ENCODE measurements at places on chromosomes 1 and 21.

DNA sequence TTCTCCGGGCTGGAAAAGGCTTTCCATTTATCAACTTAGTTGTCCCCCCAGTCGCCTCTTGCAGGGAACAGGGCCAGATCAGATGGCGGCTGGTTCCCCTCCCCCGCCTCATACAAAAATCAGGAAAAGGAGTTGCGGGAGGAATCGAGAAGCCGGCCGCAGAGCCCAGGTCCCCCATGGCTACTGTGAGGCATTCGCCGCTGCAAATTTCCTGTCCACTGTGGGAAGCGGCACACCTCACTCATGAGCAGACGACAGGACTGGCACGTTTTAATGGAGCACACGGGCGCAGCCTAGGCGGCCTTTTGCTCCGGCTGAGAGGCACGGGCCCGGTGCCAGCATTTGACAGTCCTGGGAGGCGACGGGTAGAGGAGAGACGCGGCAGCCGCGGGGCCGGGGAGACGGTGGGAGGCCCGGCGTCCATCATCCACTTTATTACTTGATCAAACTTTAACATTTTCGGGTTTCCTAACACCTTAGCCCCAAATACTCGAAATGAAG lies 1.1 kb downstream of the GNG4 start:
- DNase-seq, result no peak

DNA sequence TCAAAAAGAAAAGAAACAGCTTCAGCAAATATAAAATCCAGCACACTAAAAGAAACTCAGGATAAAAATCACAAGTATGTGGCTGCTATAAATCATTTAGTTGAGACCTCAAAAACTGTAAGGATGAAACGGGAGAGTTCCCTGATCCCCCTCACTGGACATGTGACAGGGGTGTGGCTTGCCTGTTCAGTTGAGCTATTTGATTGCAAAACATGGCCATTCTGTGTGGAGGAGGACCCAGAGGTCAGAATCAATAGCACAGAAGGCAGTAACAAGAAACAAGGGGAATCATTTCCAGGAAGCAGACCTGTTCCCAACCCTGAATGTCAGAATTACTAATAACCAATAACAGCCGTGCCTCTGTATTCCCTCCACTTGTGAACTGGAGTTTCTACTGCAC lies 27.9 kb downstream of the RBM11 start:
- no peak for DNase-seq

- no peak for DNase-seq
These were observed 14.3 kb downstream of the RCC1 start for GRCh38 chr1:28519946-28520725.

DNA sequence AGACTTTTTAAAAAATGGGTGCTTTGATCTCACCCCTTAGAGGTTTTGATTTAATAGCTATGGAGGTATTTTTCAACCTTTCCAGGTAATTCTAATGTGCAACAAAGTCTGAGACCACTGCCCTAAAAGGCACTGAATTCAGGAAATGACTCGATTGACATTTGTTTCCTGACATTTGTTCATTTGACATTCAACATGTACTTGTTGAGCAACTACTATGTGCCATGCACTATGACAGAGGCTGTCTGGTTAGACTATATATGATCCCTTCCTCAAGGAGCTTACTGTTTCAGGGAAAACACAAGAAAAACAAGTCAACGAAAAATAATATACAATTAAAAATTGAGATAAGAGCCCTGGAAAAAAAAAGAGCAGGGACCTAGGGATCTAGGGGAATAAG lies 25.6 kb upstream of the AVPR1B start:
- no peak for DNase-seq

- DNase-seq, result no peak
These were observed 589.9 kb downstream of the MATN1 start for GRCh38 chr1:30133414-30134055.

- DNase-seq, result no peak
These were observed 15.6 kb upstream of the CHIA start for GRCh38 chr1:111275079-111275478.

DNA sequence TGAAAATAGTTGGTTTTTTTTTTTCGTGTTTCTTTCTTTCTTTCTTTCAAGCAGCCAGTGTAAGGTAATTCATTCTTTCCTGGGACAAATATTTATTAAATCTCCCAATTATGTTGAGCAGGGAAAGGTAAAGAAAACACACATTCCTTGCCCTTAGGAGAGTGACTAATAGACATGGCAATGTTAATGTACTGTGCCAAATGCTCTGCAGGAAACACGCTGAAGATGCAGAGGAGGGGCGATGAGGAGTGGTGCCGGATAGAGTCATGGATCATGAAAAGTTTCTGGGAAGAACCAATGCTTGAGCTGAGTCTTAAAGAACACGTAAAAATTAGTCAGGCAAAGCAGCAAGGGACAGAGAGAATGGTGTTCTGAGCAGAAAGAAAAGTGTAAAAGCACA lies 199.2 kb downstream of the DNM3 start:
- no peak for DNase-seq

GRCh38 chr1:198283222-198283621 lies 126.4 kb downstream of the NEK7 start:
- no peak for DNase-seq

DNA sequence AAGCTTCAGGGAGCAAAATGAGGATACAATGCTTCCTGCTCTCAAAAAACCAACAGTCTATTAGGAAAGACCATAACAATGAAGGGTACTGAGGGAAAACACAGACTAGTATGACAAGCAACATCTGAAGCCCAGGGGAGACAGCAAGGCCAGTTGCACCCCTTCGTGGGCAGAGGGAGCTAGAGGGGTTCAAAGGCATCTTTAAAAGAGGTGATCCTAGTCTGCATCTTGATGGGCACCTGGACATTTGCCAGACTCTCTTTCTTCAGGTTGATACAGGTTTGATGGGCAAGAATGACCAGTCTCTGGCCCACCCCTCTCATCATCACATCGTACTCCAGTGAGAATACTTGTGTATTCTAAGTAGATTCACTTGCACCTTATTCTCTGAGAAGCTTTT lies 177.7 kb downstream of the VAV3 start:
- no peak for DNase-seq

- no peak for DNase-seq
These were observed 624.3 kb upstream of the BRINP3 start for GRCh38 chr1:191101960-191102359.

- no peak for DNase-seq
These were observed 8.2 kb downstream of the HCRTR1 start for GRCh38 chr1:31625561-31626222.

GRCh38 chr1:54053745-54054437 lies 483 bp downstream of the TCEANC2 start:
- no peak for DNase-seq

DNA sequence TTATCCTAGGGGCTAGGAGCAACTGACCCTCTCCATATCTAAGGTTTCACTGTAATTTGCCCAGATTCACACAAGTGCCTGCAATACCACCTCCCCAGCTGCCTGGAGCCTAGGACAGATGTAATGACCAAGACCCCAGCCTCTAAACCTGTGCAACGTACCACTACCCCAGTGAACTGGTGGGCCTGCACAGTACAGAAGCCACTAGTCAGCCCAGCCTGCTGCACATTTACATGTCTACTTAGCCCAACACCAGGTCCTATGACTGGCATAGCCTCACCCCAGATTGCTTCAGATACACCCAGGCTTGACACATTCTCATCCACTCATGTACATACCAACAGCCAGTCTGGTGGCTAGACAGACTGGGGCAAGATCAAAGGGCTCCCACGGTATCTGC lies 1336.6 kb downstream of the BRINP3 start:
- DNase-seq, result no peak

DNA sequence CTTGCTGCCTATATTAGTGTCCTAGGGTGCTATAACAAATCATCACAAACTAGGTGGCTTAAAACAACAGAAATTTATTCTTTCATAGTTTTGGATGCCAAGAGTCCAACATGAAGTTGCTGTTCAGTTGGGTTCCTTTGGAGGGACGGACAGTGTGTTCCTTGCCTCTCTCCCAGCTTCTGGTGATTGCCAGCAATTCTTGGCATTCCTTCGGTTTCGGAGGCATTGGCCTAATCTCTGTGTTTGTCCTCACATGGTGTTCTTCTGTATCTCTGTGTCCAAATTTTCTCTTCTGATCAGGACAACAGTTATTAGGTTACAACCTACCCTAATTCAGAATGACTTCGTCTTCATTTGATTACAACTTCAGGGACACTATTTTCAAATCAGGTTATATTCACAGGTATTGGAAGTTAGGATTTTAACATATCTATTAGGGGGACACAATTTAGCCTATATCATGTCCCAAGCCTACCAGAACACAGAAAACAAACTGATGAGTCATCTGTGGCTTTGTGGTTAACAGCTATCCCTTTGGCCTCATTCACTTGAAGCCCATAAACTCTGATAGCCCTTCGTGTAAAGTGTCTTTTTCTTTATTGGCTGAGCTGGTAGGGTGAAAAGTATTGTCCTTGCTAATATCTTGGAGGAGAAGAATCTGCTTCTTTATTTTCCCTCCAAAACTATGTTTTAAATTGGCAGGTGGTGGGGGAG lies 83.2 kb upstream of the PAPPA2 start:
- DNase-seq, result no peak

DNA sequence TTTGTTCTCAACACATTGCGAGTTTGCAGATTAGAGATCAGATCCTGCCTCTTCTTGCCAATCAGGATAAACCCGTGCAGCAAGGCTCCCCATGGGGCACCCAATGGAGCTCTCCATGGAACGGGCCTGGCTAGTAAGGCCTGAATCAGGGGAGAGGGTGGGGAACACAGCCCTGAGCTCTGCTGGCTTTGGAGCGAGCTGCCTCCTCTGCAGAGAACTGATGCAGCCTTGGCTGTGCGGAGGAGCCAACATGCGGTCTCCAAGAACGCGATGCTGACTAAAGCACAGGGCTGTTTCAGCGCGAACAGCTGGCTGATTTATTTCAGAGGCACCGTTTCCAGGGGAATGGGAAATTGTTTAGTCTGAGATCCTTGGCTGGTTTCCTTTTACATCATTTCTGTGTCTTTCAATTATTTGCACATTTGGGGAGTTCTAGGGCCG lies 139.7 kb downstream of the TSEN15 start:
- DNase-seq, result no peak

DNA sequence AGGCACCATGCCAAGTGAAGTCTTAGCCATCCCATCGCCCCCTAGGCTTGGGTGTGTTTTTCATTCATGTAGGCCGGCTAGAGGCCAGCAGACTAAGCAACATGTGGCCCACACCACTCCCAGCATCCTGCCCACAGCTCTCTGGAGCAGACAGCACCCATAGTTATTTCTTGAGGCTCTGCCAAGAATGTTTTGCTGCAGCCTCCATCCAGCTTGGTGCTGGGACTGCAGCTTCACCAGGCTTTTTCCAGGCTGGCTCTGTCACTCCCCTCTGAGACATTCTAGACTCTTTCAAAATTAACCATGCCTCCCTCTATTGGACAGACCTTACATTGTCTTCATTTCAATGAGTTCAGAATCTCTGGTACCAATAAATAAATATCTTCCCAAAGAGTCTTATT lies 104.2 kb downstream of the DUSP10 start:
- DNase-seq, result no peak

DNA sequence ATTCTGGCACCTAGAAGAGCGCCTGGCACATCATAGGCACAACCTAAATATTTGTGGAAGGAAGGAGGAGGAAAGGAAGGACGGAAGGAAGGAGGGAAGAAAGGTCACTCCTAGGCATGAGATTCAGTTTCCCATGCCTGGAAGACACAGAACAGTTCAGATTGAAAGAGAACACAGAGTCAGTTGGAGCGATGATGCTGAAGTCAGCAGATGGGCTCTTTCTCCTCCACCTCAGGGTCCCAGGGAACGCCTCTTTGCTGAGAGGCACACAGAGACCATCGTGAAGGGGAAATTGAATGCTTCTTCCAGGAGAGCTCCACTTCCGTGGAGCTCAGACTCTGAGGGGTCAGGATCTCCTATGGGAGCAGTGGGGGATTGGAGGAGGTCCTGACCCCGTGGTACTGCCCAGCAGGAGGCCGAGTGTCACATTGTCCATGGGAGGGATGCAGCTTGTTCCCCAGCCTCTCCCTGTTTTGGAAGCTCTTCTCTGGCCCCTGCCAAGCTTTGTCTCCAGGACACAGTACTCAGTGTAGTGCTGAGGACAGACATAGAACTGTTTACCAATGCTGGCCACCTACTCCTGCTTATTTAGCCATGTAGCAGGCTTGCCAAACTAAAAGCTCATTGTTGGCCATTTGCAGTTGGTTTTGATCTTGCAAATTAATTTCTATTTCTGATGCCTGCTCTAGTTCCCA lies 2.4 kb downstream of the MYBPHL start:
- DNase-seq, result no peak

DNA sequence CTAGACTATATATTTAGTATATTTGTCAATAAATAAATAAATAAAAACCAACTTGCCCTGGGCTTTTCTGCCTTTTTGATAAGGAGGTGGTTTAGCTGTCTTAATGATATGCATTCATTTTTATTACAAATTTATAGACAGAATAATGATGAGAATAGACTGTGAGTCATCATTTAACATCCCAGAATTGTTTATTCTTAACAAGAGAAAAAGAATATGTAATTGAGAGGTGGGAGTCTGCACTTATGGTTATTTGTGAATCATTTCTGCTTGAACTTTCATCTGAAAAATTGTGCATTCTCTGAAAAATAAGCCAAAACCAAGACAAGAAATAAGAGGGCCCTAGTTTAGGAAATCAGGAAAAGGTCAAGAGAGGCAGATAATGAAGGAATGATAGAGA lies 326.2 kb downstream of the COL11A1 start:
- no peak for DNase-seq

DNA sequence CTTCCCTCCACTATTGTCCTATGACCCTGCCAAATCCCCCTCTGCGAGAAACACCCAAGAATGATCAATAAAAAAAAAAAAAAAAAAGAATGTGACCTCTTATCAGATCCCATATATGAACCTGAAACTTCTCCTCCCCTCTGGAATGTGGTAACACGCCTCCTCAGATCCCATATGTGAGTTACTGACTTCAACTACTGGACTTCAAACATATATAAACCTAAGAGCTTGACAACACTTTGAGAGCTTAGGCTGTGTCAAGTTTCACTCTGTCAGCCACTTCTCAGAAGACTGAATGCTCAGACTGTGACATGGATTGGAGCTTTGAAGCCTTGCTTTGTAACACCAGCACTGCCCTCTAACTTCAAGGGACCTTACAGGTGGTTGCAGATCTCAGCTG lies 148.4 kb downstream of the COP1 start:
- no peak for DNase-seq

DNA sequence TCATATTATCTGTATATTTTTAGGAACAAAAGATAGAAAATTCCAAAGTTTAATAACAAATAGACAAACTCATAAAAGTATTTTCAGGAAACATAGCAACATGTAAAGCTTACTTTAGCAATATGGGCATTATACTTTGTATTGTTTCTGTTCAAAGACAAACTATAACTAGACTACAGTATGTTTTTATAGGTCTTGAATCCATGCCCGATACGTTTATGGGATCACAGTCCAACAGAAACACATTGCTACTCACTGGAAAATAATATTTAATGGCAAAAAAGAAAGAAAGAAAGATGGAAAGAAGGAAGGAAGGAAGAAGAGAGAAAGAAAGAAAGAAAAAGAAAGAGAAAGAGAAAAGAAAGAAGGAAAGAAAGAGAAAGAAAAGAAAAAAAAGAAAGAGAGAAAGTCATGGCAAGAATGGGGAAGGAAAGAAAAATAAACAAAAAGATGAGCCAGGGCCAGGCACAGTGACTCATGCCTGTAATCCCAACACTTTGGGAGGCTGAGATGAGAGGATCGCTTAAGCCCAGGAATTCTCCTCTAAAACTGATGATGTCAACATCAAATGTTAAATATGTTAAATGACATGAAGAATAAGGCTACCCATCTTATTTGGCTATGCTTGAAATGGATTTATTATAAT lies 32.7 kb downstream of the TM2D1 start:
- no peak for DNase-seq
